Smooth muscle cell of bladder (primary cell): ENCODE measurements at places on chromosomes 11 and 22. TPM values are rescaled to one million over a fixed set of nuclear protein-coding genes. Genes with fewer than 3 reads are reported as not detected.

Gene MS4A1
- not detected in 2 replicates for total RNA-seq

Gene ZBTB16
- 0.09 and 0.71 TPM in 2 replicates for total RNA-seq

Gene PLEKHA7
- total RNA-seq = under 0.01 and 0.18 TPM in 2 replicates

Gene PLAAT5
- total RNA-seq = 0.09 and 0.14 TPM in 2 replicates

Gene HIKESHI
- total RNA-seq = 59.1 and 74.7 TPM in 2 replicates

Gene TRPC6
- 0.09 and 0.28 TPM in 2 replicates for total RNA-seq

Gene USP35
- total RNA-seq = 8.5 and 11.8 TPM in 2 replicates

Gene TMEM191C
- total RNA-seq = 0.71 and 0.74 TPM in 2 replicates

Gene TMPRSS5
- total RNA-seq = 0.14 and 0.18 TPM in 2 replicates

Gene EMID1
- total RNA-seq = 0.37 and 1.00 TPM in 2 replicates

Gene MCAM
- 11.2 and 15.5 TPM in 2 replicates for total RNA-seq

Gene FOLH1
- 0.14 and 0.46 TPM in 2 replicates for total RNA-seq

Gene LTBP3
- total RNA-seq = 19.3 and 40.2 TPM in 2 replicates

Gene FGF3
- total RNA-seq = not detected in 2 replicates

Gene DDI1
- under 0.01 TPM in 1 of 2 replicates, not detected in the other for total RNA-seq

Gene TRIM49C
- total RNA-seq = not detected in 2 replicates

Gene PVALB
- not detected in 2 replicates for total RNA-seq

Gene AQP11
- 2.8 and 6.0 TPM in 2 replicates for total RNA-seq
